Stimulated activated CD8-positive, alpha-beta memory T cell treated with anti-CD3 and anti-CD28 coated beads, Interleukin-2, amount 100 ng/mL, for 48 hours (primary cell): ENCODE measurements at places on chromosomes 1 and 21.

DNA sequence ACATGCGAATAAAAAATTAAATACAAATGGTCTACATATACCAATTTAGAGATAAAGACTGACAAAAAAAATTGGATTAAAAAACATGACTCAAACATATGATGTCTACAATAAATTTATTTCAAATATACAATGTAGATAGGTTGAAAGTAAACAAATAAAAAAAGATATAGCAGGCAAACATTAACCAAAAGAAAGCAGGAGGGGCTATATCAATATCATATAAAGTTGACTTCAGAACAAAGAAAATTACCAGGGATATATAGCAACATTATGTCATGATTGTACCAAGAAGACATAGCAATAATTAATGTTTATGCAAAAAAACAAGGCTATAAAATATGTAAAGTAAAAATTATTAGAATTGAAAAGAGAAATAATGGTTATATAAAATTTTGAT lies 49.9 kb upstream of the INSL5 start:
- no peak for DNase-seq

GRCh38 chr1:73066866-73067265 lies 784.5 kb upstream of the NEGR1 start:
- DNase-seq: no peak

DNA sequence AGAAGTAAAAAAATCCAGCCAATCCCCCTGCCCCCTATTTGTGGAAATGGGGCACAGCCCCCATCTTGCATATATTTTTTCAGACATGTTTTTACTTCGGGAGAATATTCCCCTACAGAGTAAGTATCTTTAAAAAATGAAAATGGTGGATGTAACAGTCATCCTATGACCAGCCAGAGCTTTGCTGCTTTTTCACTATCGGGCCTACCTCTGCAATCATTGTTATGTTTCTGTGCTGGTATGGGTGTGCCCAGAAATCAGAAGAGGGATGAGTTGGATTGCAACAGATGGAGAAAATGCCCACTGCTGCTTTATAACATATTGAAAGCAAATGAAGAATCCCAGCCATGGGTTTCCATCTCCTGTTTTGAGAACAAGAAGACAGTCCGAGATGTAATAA lies 2.9 kb downstream of the CD247 start:
- DNase-seq: no peak

DNA sequence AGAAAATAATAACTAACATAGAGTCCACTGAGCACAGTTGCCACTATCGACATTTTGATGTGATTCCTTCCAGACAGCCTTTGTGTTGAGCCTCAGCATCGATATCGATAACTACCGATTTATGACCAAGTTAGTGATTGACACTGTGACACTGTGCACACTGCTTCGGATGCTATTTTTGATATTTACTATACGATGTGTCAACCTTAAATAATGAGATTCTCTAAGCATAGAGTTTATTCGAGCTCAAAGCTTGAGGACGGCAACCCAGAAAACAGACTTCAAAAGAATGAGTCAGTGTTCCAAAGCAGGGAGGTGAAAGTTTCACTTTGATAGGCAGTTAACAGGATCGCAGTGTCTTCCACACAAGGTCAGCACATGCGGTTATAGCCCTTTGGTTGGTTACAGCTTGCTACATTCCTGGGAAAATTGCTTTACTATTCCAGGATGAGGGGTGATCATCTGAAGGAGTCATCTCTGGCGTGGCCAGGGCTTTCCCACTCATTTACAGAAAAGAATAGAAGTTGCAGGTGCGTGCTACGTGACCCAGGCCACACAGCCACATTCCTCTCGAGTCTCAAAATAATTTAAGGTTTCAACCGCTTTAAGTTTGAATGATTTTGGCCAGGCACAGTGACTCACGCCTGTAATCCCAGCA lies 53.6 kb upstream of the EFHD2 start:
- no peak for DNase-seq

DNA sequence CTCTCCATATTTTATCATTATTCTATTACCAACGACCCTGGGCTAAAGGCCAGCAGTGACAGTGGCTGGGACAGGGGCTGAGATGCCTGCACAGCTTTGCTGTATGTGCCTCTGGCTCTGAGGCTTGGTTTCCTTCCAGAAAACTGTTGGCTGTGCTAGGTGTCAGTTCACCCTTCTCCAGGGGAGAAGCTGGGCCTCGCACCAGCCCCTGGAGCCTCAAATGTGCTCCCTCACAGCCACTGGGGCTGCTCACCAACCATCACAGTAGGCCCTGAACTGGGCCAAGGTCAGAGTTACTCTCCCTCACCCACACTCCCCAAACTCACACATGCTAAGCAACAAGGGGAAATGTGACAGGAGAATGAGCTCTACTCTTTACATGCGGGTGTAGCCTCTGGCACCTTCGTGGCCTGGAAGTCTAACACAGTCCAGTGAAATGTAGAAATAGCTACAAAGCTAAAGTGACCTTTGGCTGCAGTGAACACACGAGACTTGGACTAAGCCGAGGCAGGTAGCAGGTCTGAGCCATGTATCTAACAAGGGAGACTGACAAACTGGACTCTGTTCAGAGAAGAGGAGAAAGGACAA lies 4.7 kb upstream of the CD160 start:
- DNase-seq: no peak

GRCh38 chr1:168086438-168086837 lies 50.3 kb downstream of the GPR161 start:
- no peak for DNase-seq

DNA sequence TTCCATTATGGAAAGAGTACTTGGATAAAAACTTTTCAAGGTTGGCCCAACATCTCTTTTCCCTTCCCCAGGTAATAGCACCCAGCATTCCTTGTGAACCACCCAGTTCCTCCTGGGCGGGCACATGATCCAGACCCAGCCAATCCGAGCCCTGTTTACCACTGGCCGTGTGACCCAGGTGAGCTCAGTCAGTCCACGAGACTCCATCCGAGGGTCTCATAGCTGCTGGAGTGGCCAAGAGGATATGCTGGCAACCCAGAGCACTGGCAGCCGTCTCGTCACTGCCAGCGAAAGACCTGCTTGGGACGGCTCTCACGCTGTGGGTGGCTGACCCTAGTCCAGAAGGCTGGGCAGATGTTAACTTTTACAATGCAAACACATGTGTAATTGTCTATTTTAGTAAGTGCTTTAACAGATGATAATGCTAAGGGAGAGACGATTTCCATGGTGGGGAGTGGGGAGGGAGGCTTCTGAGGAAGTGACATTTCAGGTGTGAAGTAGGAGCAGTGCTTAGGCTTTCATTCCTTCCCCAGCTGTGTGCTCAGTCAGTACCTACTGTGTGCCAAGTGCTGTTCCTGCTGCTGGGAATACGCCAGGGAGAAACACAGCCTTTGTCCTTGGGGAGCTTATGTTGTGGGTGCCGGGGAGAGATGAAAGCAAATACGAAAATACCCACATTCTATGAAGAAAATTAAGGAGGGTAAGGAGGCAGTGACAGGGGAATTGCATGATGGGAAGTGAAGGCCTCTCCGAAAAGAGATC lies 24.5 kb downstream of the PARK7 start:
- no peak for DNase-seq

DNA sequence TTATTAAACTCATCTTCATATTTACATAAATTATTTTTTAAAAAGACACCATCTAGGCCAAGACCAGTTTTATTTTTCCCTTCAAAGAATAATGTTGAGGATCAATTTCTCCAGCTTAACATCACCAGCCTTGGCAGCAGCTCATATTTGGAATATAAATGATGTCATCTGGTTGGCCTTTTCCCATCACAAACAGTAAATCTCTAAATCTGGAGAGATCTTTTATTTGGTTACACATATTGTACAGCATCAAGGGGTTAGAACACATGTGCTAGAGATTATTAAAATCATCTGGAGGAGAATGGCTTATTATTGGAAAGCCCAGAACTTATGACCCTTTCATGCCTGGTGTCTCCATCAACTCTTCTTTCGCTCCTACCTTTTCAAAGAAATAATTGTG lies 508.8 kb downstream of the PLPP3 start:
- DNase-seq: no peak

GRCh38 chr1:75392278-75392677 lies 218.6 kb downstream of the SLC44A5 start:
- DNase-seq: no peak

DNA sequence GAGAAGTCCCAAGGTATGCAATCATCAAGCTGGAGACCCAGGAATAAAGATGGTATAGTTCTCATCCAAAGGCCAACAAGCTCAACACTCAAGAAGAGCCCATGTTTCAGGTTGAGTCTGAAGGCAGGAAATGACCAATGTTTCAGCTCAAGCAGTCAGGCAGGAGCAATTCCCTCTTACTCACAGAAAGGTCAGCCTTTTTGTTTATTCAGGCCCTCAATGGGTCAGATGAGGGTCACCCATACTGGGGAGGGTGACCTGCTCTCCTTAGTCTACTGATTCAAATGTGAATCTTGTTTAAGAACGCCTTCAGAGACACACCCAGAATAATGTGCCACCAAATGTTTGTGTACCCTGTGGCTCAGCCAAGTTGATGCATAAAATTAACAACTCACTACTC lies 262.4 kb downstream of the USP25 start:
- no peak for DNase-seq

DNA sequence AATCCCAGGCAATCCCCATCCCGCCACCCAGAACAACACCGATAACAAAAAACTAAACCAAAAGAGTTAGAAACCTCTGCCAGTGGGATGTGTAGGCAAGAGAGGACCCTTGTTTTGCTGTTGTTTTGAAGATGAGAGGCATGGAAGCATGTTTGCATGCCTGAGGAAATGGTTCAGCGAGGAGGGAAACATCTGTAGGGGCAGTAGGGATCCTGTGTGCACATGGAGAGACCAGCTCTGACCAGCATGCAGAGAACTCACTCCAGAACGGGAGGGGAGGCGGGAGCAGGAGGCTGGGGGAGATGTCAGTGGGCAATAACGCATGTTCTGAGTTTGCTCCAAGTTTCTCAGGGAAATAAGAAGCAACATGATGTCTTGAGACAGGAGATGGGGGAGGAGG lies 5.3 kb downstream of the CLDN14 start:
- DNase-seq: no peak

GRCh38 chr21:33966324-33966949 lies 50.8 kb upstream of the ATP5PO start:
- DNase-seq: no peak

GRCh38 chr1:244241438-244241837 lies 190.4 kb downstream of the ZBTB18 start:
- no peak for DNase-seq

- DNase-seq: no peak
Measured at GRCh38 chr1:24806588-24806987, 61.3 kb downstream of the CLIC4 start.

DNA sequence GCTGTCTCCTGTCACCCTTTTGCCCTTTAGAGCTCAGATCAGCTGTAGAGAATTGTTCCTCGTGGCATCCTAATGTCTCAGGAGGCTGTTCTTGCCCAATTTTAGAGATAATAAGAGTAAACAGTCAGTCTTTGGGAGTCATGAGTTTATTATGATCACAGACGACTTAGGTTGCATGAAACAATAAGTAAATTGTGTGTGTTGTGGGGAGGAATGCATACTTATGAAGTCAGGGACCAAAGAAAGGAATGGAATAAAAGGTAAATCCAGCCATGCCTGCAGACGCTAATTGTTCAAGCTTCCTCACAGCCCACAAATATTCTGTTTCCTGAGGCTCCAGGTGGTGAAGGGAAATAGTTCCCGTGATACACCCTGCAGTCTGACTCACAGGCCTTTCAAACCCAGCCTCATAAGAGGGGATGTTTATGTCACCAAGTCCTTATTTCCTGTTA lies 897 bp downstream of the EPHX4 start:
- DNase-seq: no peak

DNA sequence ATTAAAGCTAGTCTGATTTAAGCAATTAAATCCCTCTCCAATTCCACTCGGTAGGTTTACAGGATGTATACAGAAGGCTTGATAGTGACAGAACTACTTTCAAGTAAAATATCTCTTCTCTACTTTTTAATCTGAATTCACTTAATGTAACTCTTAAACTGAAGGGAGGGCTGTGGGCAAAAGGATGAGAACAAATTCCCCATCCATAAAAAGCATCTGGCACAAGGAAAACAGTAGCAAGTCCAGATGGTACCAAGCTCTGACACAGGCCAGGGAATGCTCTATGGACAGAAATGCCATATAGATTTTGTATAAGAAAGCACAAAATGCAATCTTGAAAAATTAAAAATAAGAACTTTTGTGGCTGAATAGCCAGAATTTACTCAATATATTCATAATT lies 53.1 kb upstream of the USH2A start:
- no peak for DNase-seq

- DNase-seq: no peak
Measured at GRCh38 chr1:115694805-115695204, 53.0 kb downstream of the VANGL1 start.

DNA sequence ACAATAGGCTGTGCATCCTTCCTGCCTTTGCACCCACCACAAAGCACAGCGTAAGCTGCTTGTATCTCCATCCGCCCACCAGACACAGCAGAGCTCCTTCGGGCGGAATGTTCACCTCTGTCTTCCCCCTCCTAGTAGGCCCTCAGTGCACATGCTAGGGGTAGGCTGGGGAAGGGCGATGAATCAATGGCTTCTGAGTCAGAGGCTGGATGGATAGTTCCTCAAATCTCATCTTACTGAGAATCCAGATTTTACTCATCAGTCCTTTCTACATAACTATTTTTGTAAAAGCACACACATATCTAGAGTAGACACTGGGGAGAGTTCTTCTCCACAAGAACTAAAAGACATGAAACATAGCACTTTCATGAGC lies 73.8 kb downstream of the BCAR3 start:
- peak; percentile 24 for DNase-seq

DNA sequence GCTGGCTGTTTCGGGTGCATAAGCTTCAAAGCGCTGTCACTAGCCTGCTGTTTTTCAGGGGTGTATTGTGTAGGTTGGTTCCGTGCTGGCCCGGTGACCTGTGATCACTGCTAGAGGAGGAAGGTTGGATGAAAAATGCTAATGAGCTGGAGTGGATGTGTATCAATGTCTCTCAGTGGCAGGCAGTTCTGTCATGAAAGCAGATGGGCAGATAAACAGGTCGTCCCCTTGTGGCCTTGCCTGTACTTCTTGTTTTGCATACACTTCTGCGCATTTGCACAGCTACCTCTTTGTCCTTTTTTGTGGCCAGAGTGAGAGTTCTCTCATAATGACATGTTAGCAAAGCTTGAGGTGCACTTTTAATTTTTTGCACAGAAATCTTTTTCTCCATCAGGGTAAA lies 2.9 kb downstream of the SELENON start:
- DNase-seq: no peak

DNA sequence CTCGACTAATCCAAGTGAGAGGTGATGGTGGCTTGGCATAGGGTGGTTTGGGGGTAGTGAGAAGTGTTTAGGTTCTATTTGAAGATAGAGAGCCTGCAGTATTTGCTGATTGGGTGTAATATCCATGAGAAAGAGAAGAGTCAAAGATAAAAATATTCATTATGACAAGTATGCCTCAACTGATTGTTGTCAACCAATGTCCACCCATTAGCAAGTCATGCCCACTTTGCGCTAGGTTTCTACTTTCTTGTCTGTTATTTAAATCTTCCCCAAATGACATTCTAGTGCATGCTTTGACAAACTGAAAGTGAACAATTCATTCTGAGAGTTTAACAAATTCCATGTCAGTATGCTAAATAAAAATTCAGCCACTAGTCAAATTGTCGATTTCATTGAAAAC lies 3.8 kb upstream of the XCL1 start:
- DNase-seq: no peak

- DNase-seq: no peak
Measured at GRCh38 chr1:106875622-106876021, 180.9 kb upstream of the PRMT6 start.

- DNase-seq: no peak
Measured at GRCh38 chr1:241736387-241736786, 84.3 kb downstream of the WDR64 start.
